ENCODE measurements at places on chromosomes 5 and 9. TPM values are rescaled to one million over a fixed set of nuclear protein-coding genes. Genes with fewer than 3 reads are reported as not detected.

Gene BAAT
- not detected for total RNA-seq

Gene LECT2
- total RNA-seq, result not detected

Gene CCNH
- total RNA-seq, result 161 TPM

Gene SLC4A9
- total RNA-seq, result not detected

Gene IL33
- total RNA-seq, result 17.5 TPM

Gene CBY3
- total RNA-seq, result not detected

Gene CENPK
- 0.88 TPM for total RNA-seq

Gene ZNF462
- total RNA-seq, result 14.2 TPM
